ENCODE measurements at places on chromosomes 1 and 21. TPM values are rescaled to one million over a fixed set of nuclear protein-coding genes. Genes with fewer than 3 reads are reported as not detected.

DNA sequence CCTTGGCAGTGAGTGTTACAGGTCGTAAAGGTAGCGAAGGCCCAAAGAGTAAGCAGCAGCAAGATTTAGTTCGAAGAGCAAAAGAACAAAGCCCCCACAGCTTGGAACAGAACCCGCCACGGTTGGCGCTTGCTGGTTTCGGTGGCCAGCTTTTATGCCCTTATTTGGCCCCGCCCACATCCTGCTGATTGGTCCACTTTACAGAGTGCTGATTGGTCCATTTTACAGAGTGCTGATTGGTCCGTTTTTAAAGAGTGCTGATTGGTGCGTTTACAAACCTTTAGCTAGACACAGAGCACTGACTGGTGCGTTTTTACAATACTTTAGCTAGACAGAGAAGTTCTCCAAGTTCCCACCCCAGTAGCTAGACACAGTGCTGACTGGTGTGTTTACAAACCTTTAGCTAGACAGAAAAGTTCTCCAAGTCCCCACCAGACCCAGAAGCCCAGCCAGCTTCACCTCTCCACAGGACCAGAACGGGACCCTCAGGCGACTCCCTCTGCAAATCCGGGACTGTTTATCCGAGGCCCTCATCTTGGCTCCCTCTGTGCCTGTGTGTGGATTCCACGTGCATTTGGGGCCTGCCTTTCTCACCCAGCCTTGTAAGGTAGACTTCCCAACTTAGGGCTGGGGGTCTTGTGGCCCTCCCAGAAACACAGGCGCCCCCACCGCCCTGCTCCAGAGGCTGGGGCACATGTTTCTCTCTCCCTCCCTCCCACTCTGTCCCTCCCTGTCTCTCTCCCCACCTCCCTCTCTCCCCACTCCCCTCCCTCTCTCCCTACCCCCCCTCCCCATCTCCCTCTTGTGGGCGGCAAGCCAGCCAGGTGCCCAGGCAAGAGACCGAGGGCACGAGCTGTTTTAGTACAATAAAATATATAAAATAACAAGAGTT is 12.6 kb downstream of the FTCD start:
- DNase-seq: no peak

GRCh38 chr1:87435484-87435883 is 106.8 kb downstream of the LMO4 start:
- peak; percentile 85 for DNase-seq

- DNase-seq: peak; percentile 97
Measured at GRCh38 chr1:14929547-14930246, 223.8 kb upstream of the TMEM51 start.

- DNase-seq: peak; percentile 46
Measured at GRCh38 chr1:209405183-209405814, 178.2 kb upstream of the CAMK1G start.

DNA sequence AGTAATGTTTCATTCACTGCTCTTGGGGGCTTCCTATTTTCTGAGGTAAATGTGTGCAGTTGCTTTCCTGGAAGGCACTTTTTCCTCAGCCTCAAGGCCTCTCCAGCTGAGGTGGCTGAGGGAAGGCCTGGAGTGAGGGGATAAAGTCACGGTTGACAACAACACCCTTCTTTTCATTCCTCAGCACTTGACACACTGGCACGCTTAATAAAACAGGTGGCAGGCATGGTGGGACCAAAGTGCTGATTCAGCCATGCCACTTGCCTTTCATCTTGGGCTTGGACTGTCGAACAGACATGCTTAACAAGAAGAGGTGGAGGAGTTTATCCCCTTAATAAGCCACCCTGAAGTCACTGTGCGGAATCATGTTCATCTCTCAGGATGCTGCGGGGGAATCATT is 23.6 kb upstream of the GRHL3 start:
- no peak for DNase-seq

- DNase-seq: no peak
Measured at GRCh38 chr1:57632401-57632800, 208.5 kb upstream of the DAB1 start.

GRCh38 chr1:242017580-242018233 is 18.8 kb upstream of the MAP1LC3C start:
- peak; percentile 44 for DNase-seq

- DNase-seq: no peak
Measured at GRCh38 chr1:20265250-20265649, 25.4 kb upstream of the VWA5B1 start.

GRCh38 chr1:19990689-19991088 is 11.3 kb upstream of the PLA2G2A start:
- no peak for DNase-seq

DNA sequence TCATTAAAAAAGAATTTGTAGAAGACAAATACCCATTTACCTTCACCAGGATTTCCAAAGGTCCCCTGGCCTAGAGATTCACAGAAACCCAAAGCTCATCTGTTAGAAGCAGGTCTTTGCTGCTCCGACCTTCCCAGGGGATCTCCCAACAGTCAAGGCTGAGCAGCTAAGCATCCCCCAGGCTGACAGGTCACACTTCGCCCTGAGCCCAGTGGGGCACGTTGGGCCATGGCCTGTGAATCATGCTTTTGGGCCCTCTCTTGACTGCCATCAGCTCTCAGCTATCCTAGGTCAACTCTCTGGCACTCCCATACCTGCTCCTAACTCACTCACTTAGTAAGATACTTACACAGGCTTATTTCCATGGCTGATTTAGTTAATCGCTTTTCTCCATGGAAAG is 157.7 kb downstream of the DSCAM start:
- DNase-seq: no peak

DNA sequence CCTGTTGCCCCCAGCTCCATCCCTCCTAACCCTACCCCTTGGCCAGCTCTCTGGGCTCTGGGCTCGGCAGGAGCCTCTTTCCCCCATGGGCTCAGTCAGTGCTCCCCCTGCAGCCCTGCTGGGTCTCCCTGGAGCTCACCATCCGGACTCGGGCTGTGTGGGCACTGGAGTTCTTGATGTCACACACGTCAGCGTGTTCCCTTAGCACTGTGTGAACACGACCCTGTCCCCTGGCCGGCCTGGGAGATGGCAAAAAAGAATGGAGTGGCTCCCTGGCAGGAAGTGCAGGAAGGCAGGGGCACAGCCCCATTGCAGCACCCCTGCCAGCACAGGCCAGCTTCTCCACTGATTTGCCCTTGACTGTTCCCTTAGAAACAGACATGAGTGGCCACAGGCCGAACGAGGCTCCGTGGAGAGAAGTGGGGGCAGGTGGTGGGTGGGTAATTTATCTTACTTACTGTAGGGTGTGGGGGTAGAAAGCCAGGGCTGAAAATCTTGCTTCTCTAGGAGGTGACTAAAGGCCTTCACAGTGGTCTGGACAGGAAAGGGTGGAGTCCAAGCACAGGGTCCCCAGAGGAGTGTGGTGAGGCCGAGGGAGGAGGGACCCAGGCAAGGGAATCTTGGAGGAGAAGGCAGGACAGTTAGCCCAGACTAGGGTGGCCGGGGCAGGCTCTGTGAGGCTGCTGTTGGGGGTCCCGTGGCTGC is 381.7 kb upstream of the VAMP3 start:
- no peak for DNase-seq

DNA sequence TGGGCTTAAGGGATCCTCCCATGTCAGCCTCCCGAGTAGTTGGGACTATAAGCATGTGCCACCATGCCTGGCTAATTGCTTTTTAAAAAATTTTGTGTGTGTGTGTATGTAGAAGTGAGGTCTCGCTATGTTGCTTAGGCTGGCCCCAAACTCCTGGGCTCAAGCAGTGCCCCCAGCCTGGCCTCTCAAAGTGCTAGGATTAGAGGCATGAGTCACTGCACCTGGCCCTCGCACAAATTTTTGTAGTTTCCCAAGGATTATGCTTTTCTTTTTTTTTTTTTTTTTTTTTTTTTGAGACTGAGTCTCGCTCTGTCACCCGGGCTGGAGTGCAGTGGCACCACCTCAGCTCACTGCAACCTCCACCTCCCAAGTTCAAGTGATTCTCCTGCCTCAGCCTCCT is 144.4 kb upstream of the HNRNPU start:
- DNase-seq: peak; percentile 42

- DNase-seq: no peak
Measured at GRCh38 chr21:45539796-45540600, 2.2 kb downstream of the SLC19A1 start.

DNA sequence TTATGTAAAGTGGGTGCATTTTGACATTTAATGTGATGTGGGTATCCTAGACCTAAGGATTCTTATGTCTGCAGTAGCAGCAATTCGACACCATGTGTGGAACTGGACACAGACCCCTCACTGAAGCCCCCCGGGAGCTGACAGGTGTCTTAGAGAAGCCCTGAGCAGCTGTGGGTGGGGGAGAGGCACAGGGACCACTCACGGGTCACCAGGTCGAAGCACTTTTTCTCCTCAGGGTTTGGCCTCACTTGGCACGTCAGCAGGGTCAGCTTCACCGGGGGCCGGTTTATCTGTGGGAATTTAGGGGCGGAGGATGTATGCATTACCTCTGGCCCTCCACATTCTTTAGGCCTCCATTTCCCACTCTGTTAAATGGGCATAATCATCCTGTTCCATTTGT is 14.0 kb upstream of the TCEA3 start:
- no peak for DNase-seq

DNA sequence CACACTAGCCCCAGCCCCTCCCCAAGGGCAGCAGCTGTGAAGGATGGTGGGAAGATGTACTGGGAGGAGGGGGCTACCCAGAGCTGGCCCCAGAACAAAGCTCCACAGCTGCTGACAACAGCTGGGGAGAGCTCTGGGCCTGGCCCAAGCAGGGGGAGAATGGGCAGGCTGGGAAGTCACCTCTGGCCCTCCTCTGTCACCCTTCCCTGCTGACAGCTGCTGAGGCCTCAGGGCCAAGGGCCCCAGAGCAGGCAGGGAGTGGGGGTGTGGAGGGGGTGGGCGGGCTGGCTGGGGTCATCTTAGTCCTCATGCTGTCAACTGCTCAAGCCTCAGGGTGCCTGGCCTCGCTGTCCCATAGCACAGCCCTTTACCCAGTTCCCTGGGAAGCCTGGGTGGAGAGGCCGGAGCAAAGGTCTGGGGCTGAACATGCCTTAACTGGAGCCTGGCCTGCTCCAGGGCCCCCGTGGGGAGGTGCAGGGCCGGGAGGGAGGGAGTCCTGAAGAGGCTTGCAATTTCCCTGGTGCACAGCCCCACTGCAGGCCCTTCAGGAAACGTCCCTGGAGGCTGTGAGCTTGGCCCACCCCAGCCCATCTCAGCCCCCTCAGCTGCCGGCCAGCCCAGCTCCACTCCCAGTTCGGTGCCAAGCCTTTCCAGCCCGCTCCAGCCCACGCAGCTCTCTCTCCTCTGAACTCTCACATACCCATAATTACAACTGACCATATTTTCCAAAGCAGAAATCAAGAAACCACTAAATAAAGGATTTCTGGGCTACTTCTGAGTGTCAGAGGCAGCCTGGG is 25.7 kb downstream of the HSPG2 start:
- DNase-seq: no peak

GRCh38 chr1:22154626-22155025 is 11.7 kb upstream of the WNT4 start:
- DNase-seq: no peak

GRCh38 chr1:195141294-195141693 is 1466.9 kb downstream of the KCNT2 start:
- no peak for DNase-seq

DNA sequence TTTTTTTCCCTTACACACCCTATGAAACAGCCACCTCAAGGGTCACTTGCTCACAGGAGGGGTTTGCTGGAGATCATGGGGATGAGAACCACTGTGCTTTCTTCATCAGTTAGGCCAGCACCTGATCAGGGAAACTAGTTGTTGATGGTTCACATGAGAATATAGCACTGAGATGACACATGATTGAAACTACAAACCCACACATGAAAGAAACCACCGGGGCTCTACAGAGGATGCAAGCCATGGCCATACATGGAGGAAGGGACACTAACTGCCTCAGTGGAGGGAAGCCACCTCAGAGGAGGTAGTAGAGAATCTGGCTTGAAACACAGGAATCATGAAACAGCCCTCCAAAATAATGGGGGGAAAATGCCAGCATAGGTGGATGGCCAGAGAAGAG is 63.2 kb downstream of the PRKAB2 start:
- DNase-seq: no peak

GRCh38 chr21:39020751-39021477 is 162.3 kb downstream of the PSMG1 start:
- DNase-seq: peak; percentile 90

GRCh38 chr1:224744521-224744920 is 128.4 kb downstream of the CNIH3 start:
- DNase-seq: no peak

DNA sequence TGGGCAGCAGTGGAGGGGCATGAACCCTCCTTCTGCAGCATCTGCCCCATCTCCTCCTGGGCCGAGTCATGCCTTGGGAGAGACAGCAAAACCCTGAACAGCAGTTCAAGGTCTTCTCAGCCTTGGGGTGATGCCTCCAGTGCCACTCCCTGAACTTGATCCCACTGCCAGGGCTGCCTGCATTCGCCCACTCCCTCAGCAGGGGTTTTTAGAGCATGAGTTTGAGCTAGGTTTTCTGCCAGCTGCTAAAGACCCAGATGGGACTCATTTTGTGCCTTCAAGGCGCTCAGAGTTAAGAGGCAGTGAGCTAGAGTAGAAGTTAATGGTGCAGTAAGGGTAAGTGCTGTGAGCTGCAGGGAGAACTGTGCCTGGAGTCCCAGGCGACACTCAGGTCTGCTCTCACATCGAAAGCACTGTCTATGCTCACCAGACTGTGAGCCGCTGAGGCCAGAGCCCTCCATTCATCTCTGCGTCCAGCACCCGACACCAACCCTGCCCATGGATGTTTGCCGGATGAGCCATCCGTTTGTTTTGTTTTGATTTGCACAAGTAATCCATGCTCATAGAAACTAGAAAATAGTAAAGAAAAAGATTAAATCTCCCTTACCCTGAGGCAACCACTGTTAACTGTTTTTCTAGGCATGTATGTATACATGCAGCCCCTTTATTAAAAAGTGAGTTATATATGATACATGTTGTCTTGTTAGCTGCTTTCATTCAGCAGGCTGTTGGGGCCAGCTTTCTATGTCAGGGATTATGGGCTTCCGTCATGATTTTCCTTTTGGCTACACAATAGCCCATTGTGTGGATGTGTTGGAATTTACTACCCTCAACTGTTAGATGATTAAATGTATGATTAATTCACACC is 67.8 kb downstream of the VPS26C start:
- DNase-seq: peak; percentile 29

DNA sequence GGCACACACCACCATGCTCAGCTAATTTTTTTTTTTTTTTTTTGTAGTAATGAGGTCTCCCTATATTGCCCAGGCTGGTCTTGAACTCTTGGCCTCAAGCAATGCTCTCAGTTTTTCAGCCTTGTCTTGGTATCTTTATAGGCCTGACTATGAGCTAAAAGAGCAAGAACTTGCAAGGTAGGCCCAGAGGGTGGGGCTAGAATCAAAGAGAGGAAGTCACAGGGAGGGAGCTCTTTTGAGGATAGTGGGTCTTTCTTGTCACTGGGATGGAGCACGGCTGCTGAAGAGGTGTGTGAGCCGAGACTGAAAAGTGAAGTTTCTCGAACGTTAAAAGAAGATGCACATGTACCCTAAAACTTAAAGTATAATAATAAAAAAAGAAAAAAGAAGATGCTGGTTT is 260.0 kb upstream of the BEND5 start:
- no peak for DNase-seq

- peak; percentile 92 for DNase-seq
Measured at GRCh38 chr1:21932127-21932526, 5.0 kb downstream of the HSPG2 start.

GRCh38 chr1:76381450-76382097 is 307.0 kb downstream of the ST6GALNAC3 start:
- peak; percentile 6 for DNase-seq

TTLL10 gene
- not detected for total RNA-seq

PIP5K1A gene
- total RNA-seq: 78.3 TPM

PALMD gene
- total RNA-seq: 6.8 TPM

CAMK2N1 gene
- 8.4 TPM for total RNA-seq

PEAR1 gene
- total RNA-seq: 11.3 TPM

ABCG1 gene
- total RNA-seq: 0.43 TPM

C1QC gene
- not detected for total RNA-seq

Data from fibroblast of villous mesenchyme (primary cell).